ENCODE measurements at places on chromosomes 7 and 10. TPM values are rescaled to one million over a fixed set of nuclear protein-coding genes. Genes with fewer than 3 reads are reported as not detected.
A peak's percentile ranks its signal among the peaks of the same experiment; 100 is the strongest.

DNA sequence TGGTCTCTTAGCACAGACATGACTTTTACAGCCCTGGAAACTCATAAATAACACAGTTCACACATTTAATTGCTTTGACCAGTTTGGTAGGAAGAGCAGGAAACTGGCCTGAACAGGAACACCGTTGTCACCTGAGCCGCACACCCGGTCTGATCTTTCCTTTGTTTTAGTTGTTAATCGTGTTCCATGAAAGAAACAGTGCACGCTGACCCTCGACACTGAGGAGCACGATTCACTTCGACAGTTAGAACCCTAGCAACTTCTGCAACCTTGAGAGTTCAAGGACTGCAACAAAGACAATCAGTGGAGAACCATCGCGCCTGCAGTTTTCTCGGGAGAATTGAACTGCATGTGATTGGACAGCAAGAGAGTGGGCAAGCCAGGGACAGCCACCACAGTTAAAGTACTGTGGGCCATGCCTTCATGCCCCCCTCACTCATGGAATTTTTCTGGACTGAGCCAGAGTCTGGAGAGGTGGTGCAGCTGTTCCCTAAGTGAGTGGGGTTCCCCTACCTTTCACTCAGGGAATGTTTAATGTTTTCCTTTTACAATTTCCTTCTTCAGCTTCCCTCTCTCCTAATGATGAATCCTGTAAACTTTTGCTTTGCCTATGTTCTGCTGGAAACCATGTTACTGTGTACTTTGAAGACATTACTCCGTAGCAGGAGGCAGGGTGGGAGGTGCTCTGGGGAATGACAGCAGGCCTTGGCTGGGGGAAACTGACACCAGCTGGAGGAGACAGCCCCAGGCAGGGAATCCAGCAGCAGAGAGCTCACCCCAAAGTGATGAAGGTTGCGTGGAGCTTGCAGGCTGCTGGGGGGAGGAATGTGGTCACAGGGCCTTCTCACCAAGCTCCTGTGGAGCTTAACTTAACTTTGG is 198.7 kb downstream of the ZNF438 start:
- DNase-seq: no peak
- no peaks in the 10 kb centered on the region for H3K27me3 ChIP-seq
- no peaks in the 10 kb centered on the region for H3K4me1 ChIP-seq

The ZNF316 gene
- total RNA-seq: 34.8 TPM

The CALML3 gene
- not detected for total RNA-seq

GRCh38 chr10:6617309-6618076 is 37.4 kb upstream of the PRKCQ start:
- no peak overlapping the region for H3K27ac ChIP-seq
- no peak overlapping the region for H3K4me3 ChIP-seq
- H3K36me3 ChIP-seq: no peaks in the 10 kb centered on the region
- no peak for DNase-seq
- H3K4me1 ChIP-seq: no peaks in the 10 kb centered on the region

The SLC16A12 gene
- total RNA-seq: 0.65 TPM

GRCh38 chr7:157964521-157964920 is 623.1 kb downstream of the PTPRN2 start:
- no peak overlapping the region for H3K4me3 ChIP-seq
- H3K36me3 ChIP-seq: no peaks in the 10 kb centered on the region
- H3K27me3 ChIP-seq: peaks cover 78% of the 10 kb centered on the region
- H3K27ac ChIP-seq: no peak overlapping the region
- no peak for DNase-seq

GRCh38 chr10:51046654-51047053 is 27.6 kb upstream of the PRKG1 start:
- H3K36me3 ChIP-seq: no peaks in the 10 kb centered on the region
- no peak for DNase-seq
- H3K27me3 ChIP-seq: no peaks in the 10 kb centered on the region
- H3K4me3 ChIP-seq: no peak overlapping the region
- no peaks in the 10 kb centered on the region for H3K4me1 ChIP-seq
- no peak overlapping the region for H3K27ac ChIP-seq

The ITGB8 gene
- 19.4 TPM for total RNA-seq

DNA sequence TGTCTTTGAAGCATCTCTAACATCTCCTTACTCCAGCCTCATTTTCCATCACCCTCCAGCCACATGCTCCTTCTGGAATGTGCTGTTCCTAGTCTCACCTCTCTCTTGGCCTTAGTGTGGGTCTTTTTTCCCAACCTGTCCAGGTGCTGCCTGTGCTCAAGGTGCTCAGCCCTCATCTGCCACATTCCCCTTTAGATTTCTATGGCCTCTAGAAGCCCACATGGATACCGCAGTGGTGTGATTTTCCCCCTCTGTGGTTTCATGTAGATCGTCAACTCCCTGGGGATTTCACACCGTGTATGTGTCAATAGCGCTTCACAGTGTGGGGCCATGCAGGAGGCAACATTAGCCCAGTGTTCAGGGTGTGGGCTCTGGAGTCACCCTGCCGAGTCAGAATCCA is 32.5 kb downstream of the BMPER start:
- H3K4me1 ChIP-seq: no peaks in the 10 kb centered on the region
- H3K27me3 ChIP-seq: no peaks in the 10 kb centered on the region
- H3K4me3 ChIP-seq: no peak overlapping the region
- no peaks in the 10 kb centered on the region for H3K36me3 ChIP-seq
- no peak overlapping the region for H3K27ac ChIP-seq

DNA sequence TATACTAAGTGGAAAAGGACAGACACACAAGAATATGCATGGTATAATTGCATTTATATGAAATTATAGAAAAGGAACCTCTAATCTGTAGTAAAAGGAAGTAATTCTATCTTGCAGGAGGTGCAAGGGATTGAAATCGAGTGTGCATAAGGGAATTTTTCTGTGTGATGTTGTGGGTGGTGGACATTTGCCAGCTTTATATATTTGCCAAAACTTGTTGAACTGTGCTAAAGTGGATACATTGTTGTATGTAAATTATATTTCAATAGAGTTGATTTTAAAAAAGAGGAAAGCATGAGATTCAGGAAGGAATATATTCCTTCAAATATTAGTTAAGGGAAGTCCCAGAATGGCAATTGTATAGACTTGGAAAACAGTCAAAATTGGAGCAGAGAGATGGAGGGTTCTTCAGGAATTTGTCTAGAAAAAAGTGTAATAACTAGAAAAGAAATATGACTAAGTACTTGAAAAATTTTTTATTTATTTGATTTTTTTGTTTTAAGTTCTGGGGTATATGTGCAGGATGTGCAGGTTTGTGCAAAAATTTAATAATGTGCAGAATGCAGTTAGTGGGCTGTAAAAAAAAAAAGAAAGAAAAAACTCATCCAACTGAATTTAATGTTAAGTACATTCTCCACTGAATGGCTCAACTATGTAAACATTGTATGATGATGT is 96.1 kb downstream of the ARL4A start:
- H3K27ac ChIP-seq: no peak overlapping the region
- H3K36me3 ChIP-seq: no peaks in the 10 kb centered on the region
- H3K4me3 ChIP-seq: no peak overlapping the region
- H3K4me1 ChIP-seq: no peaks in the 10 kb centered on the region

The LGI1 gene
- not detected for total RNA-seq

The INHBA gene
- 17.3 TPM for total RNA-seq

DNA sequence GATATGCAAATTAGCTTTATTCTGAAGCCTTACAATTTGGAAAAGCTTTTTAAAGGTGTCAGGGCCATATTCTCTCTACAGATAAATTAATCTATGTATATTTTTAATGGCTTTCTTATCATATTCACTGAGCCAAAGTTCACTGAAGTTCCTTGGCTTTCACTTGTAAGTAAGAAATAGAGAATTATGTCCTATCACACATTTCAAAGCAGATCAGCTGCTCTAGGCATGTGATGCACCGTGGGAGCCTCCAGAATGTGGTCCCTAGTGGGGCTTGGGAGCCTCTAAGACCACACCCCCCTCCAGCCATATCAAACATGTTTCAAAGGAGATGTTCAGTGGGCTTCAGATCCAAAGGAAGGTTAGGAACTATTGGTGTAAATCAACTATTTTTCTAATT is 51.5 kb downstream of the LAMB4 start:
- H3K4me1 ChIP-seq: peaks cover 10% of the 10 kb centered on the region
- no peaks in the 10 kb centered on the region for H3K36me3 ChIP-seq
- no peak overlapping the region for H3K27ac ChIP-seq
- H3K4me3 ChIP-seq: no peak overlapping the region

DNA sequence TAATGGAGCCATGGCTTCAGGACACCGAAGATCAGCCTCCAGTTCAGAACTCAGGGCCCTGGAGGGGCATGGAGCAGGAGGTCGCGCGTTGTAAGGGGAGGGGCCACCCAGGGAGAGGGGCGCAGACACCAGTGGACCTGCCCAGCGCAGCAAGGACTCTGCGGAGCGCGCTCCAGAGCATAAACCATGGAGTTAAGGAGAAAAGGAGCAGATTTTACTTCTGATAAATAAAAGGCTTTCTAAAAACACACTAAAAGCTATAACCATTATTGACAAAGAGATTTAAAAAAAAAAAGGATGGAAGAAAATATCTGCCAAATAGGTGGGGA is 10.5 kb downstream of the CALY start:
- no peaks in the 10 kb centered on the region for H3K27me3 ChIP-seq
- no peak overlapping the region for H3K27ac ChIP-seq
- H3K4me3 ChIP-seq: no peak overlapping the region

The SYT15 gene
- 1.9 TPM for total RNA-seq

DNA sequence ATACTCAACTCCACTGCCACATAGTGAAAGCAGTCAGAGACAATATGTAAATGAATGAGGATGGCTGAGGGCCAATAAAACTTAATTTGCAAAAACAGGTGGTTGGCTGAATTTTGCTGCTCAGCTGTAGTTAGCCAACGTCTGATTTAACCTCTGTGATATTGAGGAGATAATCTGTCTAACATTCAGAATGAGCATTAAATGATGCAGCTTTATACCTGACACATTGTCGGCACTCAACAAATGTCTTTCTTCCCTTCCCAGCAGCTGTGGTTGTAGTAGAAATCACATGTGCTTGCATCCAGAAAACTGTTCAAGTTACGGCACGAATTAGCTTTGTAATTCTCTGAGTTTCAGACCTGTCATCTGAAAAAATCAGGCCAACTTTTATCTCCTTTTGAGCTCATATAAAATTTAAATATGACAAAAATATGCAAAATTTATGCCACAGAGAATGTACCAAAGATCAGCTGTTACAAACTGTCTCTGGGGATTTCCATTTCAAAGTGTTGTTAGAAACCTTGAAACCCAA is 1239.7 kb downstream of the GATA3 start:
- H3K36me3 ChIP-seq: no peaks in the 10 kb centered on the region
- DNase-seq: no peak
- H3K27ac ChIP-seq: no peak overlapping the region
- no peak overlapping the region for H3K4me3 ChIP-seq
- H3K4me1 ChIP-seq: no peaks in the 10 kb centered on the region

The CYP2C19 gene
- not detected for total RNA-seq

DNA sequence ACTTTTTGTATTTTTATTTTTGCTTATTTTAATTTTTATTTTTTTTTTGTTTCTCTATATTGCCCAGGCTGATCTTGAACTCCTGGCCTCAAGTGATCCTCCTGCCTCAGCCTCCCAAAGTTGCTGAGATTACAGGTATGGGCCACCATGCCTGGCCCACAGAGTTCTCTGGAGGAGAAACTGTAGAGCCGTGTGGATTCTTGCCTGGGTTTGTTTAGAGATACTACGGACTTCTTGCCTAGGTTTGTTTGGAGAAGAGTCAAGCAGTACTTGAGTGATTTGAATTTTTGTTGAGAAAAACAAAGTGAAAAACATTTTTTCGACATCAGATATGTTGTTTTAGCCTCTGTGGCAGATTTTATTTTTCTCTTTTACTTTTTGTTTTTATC is 99.0 kb downstream of the CAMK1D start:
- no peak for DNase-seq
- peak overlapping the region; percentile 99 for H3K27ac ChIP-seq
- H3K36me3 ChIP-seq: no peaks in the 10 kb centered on the region
- peak overlapping the region; percentile 35 for H3K4me3 ChIP-seq

The FAM237B gene
- not detected for total RNA-seq

DNA sequence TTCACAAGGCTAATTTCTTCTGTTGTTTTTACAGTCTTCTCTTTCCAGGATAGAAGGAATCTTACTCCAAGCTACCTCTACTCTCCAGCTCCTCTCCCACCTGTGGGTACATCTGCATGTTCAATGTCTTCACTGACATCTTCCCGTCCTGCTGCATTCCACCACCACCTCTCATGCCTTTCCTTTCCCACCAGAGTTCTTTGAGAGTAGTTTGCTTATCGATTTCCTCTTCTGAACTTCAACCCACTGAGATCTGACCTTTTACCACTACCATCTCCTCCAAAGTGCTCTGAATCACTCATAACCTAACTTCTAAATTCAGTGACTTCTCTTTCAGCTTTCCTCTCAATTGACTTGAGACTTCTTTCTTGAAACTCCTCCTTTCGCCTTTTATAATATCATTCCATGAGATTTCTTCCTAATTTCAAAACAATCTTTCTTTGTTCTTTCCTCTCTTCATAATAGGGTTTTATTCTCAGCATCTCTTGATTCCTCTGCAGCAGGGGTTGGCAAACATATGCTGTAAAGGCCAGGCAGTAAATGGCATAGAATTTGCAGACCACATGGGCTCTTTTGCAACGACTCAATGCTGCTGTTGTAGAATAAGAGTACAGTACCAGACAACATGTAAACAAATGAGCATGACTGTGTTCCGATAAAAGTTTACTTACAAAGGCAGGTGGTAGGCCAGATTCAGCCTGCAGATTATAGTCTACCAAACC is 22.1 kb downstream of the ACSL5 start:
- no peaks in the 10 kb centered on the region for H3K27me3 ChIP-seq
- H3K36me3 ChIP-seq: peaks cover 9% of the 10 kb centered on the region
- H3K27ac ChIP-seq: no peak overlapping the region
- peaks cover 7% of the 10 kb centered on the region for H3K4me1 ChIP-seq

DNA sequence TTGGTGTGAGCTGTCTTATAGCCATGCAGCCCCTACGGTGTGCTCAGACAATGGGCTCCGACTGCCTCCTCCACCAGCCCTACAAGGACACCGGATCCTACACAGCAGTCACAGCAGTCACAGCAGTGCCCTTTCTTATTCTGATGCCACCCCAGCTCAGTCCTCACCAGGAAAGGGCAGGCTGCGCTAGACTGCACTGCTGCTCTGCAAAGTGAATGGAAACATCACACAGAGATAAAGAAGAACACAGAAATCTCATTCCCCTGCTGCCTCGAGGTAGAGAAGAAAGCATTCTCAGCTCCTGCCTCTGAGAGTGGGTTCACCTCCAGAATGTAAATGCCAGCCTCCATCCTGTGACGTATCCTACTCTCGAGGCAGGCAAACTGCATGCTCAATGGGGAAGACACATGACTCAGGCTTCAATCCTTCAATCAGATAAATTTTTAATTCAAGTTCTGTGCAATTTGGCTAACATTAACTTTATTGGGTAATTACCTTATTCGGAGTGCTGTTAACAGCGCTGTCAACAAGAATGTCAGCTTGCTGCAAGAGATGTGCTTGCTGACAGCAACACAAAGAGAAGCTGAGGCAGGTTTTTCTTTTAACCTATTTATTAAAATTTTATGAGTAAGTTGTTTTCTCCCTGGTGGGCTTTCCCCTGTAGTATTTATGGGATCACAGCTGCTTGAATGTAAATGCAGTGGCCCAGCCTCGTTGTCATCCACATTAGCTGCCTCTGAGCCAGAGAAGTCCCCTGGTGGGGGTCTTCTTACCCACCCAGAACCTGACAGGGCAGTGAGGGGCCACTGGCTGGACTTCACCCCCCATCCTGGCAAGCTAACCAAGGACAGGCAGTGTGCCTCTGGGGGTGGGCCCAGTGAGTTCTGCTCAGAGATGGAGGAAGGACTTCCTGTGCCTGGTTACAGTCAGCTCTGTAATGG is 241.3 kb upstream of the KMT2E start:
- H3K36me3 ChIP-seq: no peaks in the 10 kb centered on the region
- H3K27me3 ChIP-seq: no peaks in the 10 kb centered on the region
- H3K4me3 ChIP-seq: no peak overlapping the region

GRCh38 chr10:11246752-11247467 is 229.2 kb downstream of the CELF2 start:
- DNase-seq: no peak
- H3K27ac ChIP-seq: no peak overlapping the region
- H3K4me3 ChIP-seq: no peak overlapping the region
- H3K4me1 ChIP-seq: no peaks in the 10 kb centered on the region
- H3K27me3 ChIP-seq: peaks cover 72% of the 10 kb centered on the region

All from PC-9 (cell line).